ENCODE measurements at places on chromosomes 16 and 17. TPM values are rescaled to one million over a fixed set of nuclear protein-coding genes. Genes with fewer than 3 reads are reported as not detected.

- DNase-seq = no peak
Measured at GRCh38 chr17:1470071-1470754, 14.2 kb upstream of the CRK start.

- DNase-seq = no peak
Measured at GRCh38 chr17:48181653-48182052, 74.1 kb downstream of the SNX11 start.

GRCh38 chr16:77790912-77791311 is 2.5 kb downstream of the VAT1L start:
- peak; percentile 33 for DNase-seq

DNA sequence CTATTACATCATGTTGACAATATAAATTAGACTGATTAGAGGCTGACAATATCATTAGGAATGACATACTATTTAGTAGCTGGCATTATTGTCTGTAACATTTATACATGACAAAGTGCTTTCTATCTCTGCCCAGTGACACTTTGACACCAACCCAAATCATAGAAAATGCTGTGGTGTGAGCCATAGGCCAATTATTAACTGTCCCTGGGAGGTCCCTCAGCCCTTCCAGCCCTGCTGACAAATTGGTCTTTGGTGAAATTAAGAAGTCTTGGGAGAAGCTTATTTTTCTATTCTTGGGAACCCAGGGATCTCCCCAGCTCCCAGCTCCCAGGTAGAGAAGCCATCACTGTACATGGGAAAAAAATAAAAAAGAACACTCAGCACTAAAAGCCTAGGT is 179.6 kb downstream of the AIPL1 start:
- no peak for DNase-seq

DNA sequence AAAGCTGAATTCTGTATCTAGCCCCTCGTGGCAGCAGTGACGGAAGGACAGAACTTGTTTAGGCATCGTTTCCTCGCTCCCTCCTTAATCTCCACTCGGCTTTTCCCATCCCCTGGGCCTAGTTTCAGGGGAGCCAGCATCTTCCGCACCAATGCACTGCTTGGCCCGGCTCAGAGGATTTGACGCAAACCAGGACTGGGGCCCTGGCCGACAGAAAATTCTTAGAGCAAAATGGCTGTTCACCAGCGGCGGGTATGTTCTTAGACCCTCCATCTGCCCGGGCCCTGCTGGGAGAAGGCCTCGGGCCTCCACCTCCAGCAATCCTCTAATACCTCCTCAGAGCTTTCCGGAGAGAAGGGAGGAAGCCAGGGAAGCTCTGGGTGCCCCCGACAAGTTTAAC is 54.6 kb downstream of the TBC1D16 start:
- DNase-seq = no peak

DNA sequence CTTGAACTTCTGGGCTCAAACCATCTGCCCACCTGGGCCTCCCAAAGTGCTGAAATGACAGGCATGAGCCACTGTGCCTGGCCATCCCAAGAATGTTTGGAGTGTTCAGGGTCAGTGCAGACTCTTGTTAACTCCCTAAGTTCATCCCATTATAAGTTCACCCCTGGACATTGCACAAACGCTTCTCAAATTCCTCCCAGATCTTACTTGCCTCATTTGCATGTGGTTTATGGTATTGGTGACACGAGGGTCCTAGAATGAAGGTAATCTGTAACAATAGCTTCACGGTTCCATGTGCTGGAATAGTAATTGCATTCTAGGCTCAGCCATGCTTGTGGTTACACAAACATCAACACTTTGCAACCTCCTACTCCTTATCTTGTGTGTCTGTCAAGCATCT is 5.0 kb upstream of the CCDC42 start:
- DNase-seq = no peak

- DNase-seq = no peak
Measured at GRCh38 chr17:75991396-75991795, 9.3 kb upstream of the CDK3 start.

- DNase-seq = no peak
Measured at GRCh38 chr17:70276906-70277305, 107.6 kb downstream of the KCNJ2 start.

DNA sequence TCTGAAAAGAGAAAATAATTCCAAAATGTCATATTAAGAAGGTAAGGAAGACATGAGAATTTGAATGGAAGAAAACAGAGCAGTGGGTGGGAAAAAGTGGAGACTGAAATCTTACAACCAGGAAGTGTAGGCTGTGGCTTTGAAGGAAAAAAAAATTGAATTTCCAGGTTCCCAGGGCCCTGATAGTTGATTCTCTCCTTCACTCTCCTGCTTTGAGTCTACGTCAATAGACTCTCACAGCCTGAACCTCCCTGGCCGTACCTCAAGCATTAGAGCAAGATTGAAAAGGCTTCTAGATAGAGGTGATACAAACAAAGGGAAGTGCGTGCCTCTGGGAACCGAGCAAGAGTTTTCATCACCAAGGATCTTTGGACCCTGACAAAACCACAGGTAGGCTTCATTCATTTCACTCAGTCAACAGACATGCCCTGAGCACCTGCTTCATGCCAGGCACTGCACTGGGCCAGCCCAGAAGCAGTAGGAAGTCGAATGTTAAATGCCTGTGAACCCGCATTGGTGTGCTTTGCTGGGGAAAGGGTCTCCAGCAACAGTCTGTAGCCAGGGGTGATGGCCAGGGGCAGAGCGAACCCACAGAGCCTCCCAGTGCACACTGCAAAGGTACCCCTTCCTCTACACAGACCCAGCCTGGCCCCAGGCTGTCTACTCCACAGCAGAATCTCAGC is 163.9 kb downstream of the SLC39A11 start:
- no peak for DNase-seq

GRCh38 chr17:78330570-78331224 is 29.2 kb downstream of the SOCS3 start:
- DNase-seq = no peak

GRCh38 chr17:80035687-80035936 is at the start of gene TBC1D16:
Gene TBC1D16 (minus strand): TSS chr17:80035872. CDS start chr17:80013547, 22,325 bp downstream.
- DNase-seq = peak; percentile 76

DNA sequence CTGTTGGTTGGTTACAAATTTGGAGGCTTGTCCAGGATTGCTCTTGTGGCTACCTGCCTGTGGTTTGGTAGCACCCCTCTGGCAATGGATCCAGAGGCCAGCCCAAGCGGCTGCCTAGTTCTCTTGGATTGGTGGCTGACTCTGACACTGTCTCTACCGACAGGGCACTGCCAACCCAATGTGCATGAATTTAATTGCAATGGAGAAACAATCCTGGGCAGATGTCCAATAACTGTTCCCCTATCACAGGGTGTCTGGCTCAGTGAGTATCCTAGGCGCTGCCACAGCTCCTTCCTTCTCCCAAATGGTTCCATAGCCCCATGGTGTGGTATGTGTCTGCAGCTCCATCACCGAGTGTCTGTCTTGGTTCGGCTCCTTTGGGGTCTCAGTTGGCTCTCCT is 19.5 kb downstream of the N4BP1 start:
- DNase-seq = no peak

IL17C gene
- total RNA-seq = not detected

WFIKKN1 gene
- 0.22 TPM for total RNA-seq

CNGB1 gene
- total RNA-seq = not detected

TMEM132E gene
- total RNA-seq = not detected

MTSS2 gene
- total RNA-seq = 0.15 TPM

ADAM11 gene
- 1.3 TPM for total RNA-seq

DCXR gene
- total RNA-seq = 103 TPM

ZFP3 gene
- 0.72 TPM for total RNA-seq

ABAT gene
- total RNA-seq = 8.2 TPM

SRCIN1 gene
- total RNA-seq = 0.14 TPM

CFAP52 gene
- not detected for total RNA-seq

Data from Karpas-422 (cell line).